ENCODE measurements at places on chromosomes 7 and 10.

DNA sequence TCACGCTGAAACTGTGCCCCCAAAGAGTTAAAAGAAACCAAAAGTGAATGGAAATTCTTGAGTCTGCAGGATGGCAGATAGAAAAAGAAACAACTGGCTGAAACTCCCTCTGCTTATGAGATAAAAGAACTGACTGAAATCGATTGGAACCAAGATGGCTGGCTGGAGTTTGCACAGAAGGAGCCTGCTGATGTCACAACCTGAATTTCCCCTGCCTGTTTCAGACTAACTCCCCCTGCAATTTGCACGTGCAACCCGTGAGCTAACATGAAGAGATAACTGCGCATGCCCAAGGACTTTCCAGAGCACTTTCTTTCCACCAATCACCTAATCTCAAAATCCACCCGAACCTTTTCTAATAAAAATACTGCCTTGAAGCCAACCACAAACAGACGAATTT lies 435.5 kb downstream of the CALN1 start:
- DNase-seq: no peak

- peak; percentile 100 for DNase-seq
Measured at GRCh38 chr7:16668049-16668858, 22.3 kb downstream of the BZW2 start.

DNA sequence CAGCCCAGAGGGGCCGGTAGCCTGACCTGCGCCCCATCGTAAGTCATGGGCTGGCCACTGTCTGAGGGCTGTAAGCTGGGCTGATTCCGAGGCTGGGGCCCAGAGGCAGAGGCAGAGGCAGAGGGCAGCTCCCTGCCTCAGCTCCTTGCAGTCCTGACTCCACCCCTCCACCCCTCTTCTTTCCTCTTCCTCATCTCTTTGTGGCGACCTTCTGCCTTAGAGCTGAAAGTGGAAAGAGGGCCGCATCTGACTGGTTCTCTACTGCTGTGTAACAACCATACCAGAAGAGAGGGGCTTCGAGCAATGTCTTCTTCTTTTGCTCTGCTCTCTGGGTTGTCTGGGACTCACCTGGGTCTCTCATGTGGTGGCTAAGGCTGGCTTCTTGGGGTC lies 179.1 kb downstream of the RPS24 start:
- DNase-seq: no peak

DNA sequence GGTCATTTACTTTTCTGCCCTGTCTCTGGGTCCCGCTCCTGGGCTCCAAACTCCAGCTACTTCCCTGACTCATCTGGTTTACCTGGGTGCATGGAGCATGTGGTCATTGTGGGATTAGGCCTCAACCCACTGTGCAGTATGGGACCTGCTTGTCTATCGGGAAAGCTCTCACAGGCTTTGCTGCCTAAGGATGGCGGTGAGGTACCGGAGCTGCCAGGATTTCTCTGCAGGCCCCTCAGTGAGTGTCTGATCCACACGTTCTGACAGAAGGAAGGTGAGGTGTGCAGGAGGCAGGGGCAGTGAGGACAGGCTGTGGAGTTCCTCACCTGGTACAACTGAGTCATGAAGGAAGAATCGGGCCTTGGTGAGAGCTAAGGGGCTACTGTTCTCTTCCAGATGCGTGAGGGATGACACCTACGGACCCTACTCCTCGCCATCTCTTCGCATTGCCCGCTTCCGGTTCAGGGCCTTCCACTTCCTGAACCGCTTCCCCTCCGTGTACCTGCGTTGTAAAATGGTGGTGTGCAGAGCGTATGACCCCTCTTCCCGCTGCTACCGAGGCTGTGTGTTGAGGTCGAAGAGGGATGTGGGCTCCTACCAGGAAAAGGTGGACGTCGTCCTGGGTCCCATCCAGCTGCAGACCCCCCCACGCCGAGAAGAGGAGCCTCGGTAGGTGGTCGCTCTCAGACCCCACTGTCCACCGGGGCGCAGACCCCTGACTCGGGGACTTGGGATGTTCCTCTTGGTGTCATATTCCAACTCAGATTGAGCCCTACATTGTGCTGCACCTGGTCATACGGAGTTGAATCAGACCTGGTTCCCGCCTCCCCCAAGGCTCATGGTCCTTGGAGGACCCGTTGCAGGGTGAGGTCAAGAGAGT lies 56.7 kb downstream of the C10orf120 start:
- no peak for DNase-seq

- DNase-seq: no peak
Measured at GRCh38 chr10:48231178-48231577, 43.3 kb downstream of the FRMPD2 start.

- DNase-seq: no peak
Measured at GRCh38 chr10:31578951-31579350, 259.9 kb downstream of the ZEB1 start.

DNA sequence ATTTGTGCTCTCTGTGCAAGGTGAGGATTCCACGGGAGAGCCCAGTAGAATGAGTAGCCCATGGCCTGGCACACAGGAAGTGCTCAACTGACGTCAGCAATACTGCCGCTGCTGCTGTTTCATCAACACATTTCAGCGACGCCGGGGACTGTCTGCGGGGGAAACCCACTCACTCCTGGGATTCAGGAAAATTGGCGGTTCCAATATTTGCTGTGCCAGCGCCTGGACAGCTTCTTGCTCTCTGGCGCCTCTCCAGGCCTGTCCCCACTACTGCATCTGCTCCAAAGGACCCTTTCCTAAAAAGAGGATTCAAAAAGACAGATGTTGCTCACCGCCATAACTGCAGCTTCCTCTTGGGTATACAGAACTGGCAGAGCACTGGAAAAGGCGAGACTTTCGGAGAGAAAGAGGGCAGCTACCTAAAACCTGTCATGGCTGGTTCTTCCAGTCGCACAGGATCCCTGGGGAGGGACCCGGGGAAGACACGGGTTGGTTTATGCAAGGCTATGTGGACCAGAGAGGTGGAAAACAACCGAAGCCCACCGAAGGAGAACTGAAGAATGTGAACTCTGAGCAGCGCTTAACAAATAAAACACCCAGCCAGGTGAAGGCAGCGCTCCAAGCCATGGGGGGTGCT lies 39.7 kb upstream of the ENO4 start:
- no peak for DNase-seq

- DNase-seq: no peak
Measured at GRCh38 chr10:104296687-104297436, 27.9 kb downstream of the GSTO2 start.

GRCh38 chr7:65307651-65308299 lies 65.9 kb upstream of the ZNF92 start:
- peak; percentile 63 for DNase-seq

- DNase-seq: no peak
Measured at GRCh38 chr10:123158682-123159081, 4.5 kb downstream of the BUB3 start.

GRCh38 chr7:19798986-19799385 lies 25.6 kb upstream of the TMEM196 start:
- DNase-seq: no peak

DNA sequence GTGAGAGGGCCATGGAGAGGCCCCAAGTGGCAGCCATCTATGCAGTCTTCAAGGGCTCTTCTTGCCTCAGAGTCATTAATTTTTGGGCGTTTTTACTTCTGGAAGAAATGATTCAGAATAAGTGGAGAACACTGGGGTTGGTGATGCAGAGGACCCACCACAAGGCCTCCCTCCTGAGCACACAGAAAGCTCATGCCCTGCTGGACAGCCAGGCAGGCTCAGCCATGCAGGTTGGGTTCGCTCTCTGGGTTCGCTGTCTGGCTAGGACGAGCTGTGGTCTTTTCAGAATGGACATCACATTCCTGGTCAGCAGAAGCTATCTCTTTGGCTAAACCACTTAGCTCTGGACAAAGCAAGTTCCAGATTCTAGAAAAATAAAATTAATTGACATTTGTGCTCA lies 480.8 kb downstream of the RPS24 start:
- no peak for DNase-seq

GRCh38 chr10:96636551-96636950 lies 49.7 kb upstream of the TM9SF3 start:
- DNase-seq: no peak

DNA sequence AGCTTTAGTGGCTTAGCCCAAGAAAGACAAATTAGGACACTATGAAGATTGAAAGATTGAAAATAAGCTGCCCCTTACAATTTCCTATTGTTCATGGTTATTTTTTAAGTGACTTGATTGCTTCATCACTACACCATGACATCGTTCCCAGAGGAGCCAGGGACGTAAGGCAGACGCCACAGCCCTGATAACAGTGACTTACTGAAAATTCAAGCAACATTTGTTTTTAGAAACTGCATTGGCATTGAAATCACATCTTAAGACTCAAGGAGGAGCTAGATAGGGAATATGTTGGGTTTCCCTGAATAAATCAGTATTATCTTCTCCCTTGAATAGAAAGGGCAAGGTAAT lies 38.7 kb upstream of the ANK3 start:
- peak; percentile 77 for DNase-seq

DNA sequence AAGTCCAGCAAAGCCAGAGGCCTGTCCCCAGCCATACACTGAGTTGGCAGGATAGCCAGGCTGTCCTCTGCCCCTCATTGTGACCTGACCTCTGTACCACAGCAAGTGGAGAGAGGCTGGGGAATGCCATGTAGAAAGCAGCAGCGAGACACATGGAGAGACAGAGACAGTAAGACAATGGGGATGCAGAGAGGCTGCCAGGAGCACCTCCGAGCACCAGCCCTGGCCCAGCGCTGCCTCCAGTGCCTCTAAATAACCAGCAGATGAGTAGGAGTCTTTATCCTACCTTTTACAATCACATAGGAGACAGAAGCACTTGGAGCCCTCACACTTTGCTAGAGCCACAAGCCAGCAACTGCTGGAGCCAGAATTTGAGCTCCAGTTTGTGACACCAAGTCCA lies 8.1 kb downstream of the GDF2 start:
- DNase-seq: no peak

DNA sequence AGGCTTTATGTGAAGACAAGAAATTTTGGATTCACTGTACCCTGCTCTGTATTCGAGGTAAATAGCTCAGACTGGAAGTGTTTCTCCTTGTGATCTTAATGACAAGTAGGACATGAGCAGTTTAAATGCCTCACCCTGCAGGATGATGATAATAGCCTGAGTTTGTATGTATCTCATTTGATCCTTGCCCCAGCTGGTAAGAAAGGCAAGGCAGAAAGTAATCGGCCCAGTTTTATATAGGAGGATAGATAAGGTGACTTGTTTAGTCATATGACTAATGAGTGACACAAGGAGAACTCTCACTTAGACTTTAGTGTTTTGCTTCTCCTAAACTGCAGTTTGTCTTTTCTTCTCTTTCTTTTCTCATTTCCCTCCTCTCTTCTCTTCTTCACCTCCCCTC lies 372.6 kb downstream of the PHF14 start:
- no peak for DNase-seq

DNA sequence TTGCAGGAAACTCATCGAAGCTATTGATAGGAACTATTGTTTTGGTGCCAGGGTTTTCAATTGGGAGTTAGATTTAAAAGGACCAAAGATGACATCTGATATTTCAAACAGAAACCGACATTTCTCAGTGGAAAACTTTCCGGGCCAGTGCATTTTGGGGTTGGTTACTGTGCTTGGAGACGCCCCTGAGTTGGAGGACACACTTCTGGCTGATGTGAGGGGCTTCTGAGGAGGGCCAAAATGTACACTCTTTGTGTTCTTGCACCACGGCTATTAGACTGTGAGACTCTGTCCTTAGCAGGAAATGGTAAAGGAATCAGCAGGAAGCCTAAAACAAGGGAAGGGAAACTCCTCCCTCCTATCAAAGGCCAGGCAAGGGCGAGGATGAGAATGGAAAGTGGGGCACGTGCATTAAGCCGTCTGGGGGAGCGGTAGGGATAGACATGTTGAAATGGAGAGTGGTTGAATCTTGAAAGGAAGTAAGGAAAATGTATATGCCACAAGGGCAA lies 1.8 kb upstream of the SRGN start:
- peak; percentile 67 for DNase-seq

DNA sequence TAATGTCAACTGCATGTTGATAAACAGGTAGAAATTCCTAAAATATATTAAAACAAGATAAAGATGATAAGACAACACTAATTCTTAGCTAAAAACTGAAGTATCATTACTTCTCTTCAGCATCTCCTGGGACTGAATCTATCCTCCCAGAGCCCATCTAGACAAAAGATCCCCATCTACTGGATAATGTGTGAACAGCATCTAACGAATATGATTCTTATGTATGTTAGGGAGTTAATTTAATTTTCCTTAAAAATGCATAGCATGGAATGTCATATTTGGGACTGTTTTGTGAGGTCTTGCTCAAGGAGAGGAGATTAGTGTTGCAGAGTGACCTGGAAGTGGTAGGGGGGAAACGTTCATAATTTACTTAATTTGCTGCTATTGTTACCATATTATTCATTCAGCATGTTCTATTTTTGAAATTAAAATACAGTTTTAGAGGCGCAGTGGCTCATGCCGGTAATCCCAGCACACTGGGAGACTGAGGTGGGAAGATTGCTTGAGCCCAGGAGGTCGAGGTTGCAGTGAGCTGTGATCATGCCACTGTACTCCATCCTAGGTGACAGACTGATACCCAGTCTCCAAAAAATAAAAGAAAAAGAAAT lies 305.1 kb upstream of the CSTF2T start:
- DNase-seq: peak; percentile 73

DNA sequence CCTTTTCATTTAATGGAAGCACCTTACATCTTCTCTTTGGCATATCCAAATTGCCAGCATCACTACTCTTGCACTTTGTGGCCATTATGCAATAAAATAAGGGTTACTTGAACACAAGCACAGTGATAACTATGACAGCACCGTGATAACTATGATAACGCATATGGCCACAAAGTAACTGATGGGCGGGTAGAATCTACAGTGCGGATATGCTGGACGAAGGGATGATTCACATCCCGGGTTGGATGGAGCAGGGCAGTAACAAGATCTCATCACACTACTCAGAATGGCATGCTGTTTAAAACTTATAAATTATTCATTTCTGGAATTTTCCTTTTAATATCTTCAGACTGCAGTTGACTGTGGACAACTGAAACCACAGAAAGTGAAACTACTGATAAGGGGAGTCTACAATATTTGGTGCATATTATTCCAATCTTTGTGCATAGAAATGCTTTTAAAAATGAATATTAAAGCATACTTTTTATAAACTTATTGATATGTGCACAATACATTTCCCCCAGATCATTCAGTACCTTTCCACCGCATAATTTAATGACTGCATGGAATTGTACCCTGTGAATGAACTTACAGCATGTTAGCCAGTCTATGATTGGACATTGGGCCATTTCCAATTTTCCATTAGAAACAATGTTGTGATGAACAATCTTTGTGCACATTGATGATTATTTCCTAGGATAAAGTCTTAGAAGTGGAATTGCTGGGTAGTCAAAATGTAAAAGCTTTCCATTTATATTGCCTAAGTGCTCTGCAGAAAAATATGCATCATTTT lies 136.4 kb downstream of the WNT2 start:
- peak; percentile 55 for DNase-seq
